ENCODE measurements at places on chromosomes 4 and X.

DNA sequence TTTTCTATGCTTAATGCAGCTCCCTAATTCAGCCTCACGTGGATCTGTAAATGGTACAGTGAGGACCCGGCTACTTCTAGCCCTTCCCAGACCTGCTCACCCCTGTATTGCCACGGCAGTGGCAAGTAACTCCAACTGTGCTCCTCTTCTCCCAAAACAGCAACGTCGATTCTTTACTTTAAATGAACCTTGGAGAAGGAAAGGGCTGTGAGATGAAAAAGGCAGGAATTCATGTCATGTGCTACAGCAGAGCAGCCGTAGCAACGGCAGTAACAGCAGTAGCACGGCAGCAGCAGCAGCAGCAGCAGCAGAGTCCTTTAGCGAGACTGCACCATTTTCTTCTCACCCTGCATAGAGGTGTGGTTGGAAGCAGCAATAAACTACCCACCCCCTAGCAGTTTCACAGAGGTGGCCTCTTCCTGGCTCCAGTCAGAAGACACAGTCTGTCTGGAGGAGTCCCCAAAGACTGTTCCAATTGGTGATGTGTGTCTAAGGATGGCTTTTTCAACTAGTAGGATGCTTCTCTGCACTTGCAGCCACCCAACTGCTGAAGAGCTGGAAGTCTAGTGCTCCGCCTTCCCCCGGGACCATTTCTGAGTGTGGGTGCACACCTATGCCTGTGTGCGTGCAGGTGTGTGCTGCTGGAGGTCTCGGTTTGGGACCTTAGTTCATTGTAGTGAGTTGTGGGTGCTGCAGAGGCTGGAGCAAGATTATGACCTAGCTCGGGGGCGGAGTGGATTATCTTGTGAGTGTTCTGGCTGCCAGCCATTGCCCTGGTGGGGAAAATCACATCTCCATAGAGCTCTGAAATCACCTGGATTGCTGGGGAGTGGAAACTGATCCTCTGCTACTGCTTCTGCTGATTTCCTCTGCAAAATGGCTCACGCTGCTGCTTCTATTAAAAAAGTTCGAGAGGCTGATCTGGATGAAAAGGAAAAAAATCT, 67.2 kb downstream of the ANK2 start:
- no peak for DNase-seq

DNA sequence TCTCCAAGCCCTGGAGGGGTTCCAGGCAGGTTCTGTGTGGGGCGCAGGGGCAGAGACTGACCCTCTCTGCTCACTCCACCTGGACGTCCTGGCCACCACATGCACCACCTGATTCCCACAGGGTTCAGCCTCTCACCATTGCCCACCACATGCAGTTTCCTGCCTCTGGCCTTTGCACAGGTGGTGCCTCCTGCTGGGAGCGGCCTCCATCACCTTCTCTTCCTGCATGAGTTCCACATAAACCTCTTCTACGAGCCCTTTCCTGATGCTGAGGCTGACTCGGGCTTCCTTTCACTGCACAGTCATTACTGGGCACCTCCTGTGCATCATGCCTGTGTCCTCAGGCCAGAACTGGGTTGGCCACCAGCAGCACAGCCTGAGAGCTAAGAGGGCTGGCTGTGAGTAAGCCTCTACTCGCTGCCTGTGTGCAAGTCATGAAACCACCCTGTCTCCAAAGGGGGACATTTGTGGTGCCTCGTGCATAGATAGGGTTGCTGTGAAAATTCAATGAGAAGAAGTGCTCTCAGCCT, 19.9 kb downstream of the MAN2B2 start:
- no peak for DNase-seq

DNA sequence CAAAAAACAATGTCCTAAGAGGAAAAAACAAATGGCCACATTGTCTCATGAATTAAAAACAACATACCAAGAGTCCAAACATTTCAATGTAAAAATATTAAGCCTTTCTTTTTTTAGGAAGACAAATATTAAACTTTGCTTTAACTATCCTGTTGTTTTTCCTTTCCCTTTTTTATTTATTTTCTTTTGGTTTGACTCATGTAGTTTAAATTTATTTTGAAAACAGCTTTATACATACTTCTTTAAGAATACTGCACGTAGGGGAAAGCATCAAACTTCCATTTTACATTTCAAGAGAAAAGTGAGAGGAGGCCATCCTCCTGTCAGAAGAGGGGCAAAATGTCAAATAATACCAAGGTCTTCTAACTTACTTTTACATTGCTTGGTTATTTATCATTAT, 8.7 kb downstream of the GAB1 start:
- no peak for DNase-seq

DNA sequence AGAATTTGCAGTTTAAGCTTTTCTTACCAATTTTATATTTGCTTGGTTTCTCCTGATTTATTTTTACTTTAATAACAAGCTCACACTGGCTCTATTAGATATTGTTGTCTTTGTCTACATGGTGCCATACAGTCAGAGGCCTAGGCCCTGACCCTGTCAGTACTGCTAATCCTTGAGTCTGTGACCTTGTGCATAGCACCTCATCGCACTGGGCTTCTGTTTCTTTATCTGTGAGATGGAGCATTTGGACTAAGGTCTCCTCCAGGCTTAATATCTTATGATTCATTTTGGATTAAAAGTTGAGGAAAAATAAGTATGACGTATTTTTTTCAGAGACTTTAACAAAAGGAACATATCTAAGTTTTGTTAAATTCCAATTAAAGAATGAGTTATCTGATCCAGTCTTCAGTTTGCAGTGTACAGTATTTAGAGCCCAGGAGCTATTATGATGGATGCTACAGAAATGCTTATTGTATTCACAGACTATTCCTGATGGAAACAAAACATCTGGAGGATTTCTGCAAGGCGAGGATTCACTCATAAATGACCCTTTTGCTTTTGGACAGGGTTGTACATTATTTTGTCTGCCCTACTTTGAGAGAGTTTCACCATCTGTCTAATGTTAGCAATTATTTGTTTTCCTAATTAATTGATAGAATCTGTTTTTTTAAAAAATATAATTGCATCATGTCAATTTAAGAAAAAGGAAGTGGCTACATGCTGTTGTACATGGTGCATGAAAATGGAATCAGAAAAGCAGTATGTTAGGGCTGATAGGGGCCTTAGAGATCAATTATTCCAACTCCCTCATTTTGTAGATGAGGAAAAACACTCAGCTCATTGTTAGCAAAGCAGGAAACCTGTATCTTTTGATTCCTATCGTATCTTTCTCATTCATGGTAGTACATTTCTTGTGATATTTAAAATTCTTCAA, 203.6 kb downstream of the BANK1 start:
- DNase-seq, result no peak

GRCh38 chrX:117429501-117429900, 687.1 kb downstream of the KLHL13 start:
- DNase-seq, result no peak

DNA sequence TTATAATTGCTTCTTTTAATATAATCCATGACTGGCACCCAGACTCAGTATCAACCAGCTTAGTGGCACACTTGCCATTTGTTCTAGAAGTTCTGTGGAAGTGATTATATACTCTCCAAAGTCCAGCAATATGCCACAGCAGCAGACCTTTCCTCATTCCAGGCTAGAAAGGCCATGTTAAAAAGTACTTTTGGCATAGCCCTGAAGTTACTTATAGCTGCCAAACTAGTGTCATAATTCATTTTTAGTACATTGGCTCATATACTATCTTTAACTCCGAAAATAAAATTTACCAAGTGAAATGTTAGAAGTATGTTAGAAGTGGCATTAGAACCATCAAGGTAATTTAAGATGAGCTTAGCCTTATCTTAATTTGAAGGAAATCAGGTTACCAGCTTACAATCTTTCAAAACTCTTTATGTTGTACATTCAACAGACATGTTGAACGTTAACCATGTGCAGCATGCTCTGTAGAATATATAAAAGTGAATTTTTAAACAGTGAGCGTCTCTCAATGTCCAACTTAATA, 714.2 kb upstream of the LCORL start:
- DNase-seq, result no peak

Measured in EL (cell line).